Activated CD4-positive, CD25-positive, alpha-beta regulatory T cell (primary cell): ENCODE measurements at places on chromosomes 7 and 10.
A peak's percentile ranks its signal among the peaks of the same experiment; 100 is the strongest.

DNA sequence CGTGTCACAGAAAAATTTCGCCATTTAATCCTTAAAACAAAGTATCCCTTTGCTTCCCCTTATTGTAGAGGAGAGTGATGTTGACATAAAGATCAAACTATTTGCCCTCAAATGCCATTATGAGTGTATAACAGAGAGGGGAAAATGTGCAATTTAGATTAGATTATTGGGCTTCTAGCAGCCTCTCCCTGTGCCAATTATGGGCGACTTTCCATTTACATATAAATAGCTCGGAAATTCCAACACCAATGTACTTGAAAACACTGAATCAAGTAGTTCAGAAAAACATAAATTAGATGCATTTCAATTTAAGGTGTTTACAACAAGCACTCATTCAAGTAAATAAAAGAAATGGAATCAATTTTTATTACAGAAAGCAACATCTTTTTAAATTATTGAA lies 64.6 kb upstream of the LRRN3 start:
- no peak for DNase-seq

- no peak for DNase-seq
Measured at GRCh38 chr7:157476201-157476600, 139.4 kb downstream of the DNAJB6 start.

DNA sequence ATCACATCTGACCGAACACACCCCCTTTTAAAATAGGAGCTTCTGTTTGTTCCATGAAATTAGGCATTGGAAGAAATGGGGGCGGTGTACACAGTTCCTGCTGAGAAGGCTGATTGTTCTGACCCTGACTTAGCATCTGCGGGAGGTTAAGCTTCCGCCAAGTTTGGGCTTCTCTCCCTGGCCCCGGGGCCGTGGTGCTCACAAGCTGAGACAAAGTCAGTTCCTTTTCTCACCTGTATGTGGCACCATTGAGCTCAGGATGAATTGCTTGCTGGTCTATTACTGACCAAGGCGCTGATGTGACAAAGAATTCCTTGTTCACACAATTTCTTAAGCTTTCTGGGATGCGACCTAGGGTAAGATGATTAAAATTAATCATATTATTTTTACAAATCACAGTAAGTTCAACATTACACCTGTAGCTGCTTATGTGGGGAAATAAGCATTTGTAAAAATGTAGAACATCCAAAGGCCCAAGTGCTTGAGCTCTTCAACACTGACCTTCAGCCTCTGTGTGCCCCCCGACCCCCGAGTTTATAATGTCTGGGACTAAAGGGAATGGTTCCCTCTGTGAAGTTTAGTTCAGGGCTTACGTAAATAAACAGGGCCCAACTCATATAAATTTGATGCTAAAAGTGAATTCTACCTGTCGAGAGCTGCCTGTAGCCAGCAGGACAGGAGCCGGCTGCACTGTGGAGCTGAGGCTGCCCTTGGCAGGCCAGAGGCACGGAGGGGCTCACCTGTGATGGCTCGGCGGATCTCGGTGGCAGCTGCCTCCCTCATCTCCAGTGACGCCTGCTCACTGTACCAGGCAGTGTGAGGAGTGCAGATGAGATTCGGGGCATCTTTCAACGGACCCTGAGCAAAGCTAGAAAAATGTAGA lies 50.8 kb downstream of the ZRANB1 start:
- no peak for DNase-seq

DNA sequence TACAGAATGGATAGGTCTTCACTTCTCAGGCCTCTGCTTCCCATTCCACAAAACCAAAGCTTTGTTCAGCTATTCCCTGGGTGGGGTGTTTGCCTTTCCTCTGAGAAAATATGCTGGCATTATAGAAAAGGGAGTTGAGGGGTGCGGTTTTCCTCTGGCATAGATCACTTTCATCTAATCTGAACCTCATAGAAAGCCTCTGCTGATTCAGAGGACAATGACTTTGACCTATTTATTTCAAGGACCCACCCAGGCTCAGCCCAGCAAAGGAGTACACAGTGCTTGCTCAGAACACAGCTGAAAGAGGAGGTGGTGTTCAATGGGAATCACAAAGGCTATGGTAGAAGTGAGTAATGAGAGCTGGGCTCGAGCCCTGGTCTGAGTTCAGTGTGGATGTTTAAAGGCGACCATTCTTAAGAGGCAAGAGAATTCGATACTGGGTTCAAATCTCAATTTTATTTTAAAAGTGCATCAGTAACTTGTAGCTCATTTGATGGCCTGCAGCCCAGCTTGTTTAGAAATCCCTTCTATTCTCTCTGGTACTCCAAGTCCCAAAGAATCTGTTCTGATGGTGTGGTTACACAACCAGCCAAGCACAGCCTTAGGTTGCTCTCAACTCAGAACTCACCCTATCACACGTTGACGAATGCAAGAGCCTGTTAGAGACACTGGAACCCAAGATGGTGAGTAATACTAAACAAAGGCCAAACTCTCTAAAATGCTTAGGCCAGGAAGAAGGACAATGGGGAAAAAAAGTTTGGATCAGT lies 1012.8 kb downstream of the LRMDA start:
- DNase-seq = no peak

DNA sequence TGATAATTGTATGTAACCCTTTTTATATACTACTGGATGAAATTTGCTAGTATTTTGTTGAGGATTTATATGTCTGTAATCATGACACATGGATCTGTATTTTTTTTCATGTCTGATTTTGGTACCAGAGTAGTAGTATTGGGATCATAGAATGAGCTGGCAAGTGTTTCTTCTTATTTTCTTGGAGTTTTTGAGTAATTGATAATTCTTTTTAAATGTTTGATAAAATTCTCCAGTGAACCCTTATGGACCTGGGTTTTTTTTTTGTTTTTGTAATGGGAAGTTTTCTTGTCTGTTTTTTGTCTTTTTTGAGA lies 28.4 kb downstream of the ZNF33A start:
- no peak for DNase-seq

- no peak for DNase-seq
Measured at GRCh38 chr10:110023785-110024465, 16.1 kb downstream of the ADD3 start.

- DNase-seq = no peak
Measured at GRCh38 chr7:131219312-131220041, 108.2 kb upstream of the MKLN1 start.

GRCh38 chr10:6516281-6516928 lies 63.7 kb downstream of the PRKCQ start:
- no peak for DNase-seq

GRCh38 chr10:16968416-16969041 lies 151.3 kb upstream of the RSU1 start:
- DNase-seq = no peak

- peak; percentile 58 for DNase-seq
Measured at GRCh38 chr10:80453842-80454512, at the start of gene TSPAN14. Gene TSPAN14, plus strand, starts transcription at chr10:80454310. Its CDS starts 34,924 bp downstream, at chr10:80489234.

DNA sequence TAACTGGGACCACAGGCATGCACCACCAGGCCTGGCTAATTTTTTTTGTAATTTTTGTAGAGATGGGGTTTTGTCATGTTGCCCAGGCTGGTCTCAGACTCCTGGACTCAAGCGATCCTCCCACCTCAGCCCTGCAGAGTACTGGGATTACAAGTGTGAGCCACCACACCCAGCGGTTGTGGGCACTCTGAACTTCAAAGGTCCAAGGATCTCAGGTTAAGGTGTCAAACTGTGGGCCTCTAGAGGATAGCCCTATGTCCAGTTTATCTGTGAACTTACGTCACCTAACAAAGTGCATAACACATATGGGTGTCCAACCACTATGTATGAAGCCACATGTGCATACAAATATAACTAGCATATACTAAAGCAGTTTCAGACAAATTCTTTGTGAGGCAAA lies 3.2 kb upstream of the IL2RA start:
- no peak for DNase-seq

DNA sequence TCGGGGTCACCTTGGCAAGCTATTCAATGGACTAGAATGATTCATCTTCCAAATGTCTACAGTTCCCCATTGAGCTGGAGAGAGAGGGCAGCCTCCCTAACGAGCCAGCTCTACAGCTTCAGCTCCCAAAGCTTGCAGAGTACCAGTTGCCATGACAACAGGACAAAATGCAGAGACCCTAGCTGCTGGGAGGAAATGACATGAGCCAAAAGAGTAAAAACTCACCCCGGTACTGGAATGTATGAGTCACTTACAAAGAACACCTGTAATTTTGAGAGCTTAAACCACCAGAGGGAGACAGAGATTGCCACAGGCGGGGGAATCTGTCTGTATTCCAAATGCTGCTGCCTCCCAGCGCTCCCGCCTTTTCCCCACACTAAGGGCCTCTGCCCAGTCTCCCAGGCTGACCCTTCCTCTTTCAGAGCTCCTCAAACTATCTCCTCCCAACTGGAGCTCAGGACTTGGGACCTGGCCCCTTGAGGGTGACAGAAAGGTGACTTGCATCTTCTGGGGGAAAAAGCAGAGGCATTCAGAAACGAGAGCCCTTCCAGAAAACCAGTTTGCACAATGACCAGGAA lies 95.5 kb downstream of the CUL2 start:
- no peak for DNase-seq

GRCh38 chr10:122812751-122813150 lies 32.9 kb downstream of the CUZD1 start:
- no peak for DNase-seq
